ENCODE measurements at places on chromosomes 16 and 17. TPM values are rescaled to one million over a fixed set of nuclear protein-coding genes. Genes with fewer than 3 reads are reported as not detected.

PIPOX gene
- 1.1 TPM for total RNA-seq

GRCh38 chr17:40474419-40475002, 26.9 kb downstream of the TNS4 start:
- DNase-seq: no peak

- DNase-seq: no peak
These were observed 74.5 kb downstream of the KATNIP start for GRCh38 chr16:27624154-27625049.

HOXB1 gene
- total RNA-seq: not detected

GRCh38 chr16:12345349-12345748, 368.8 kb downstream of the SNX29 start:
- no peak for DNase-seq

KRTAP3-2 gene
- total RNA-seq: not detected

GRCh38 chr17:74746376-74746775, 2.1 kb upstream of the NHERF1 start:
- DNase-seq: no peak

DNA sequence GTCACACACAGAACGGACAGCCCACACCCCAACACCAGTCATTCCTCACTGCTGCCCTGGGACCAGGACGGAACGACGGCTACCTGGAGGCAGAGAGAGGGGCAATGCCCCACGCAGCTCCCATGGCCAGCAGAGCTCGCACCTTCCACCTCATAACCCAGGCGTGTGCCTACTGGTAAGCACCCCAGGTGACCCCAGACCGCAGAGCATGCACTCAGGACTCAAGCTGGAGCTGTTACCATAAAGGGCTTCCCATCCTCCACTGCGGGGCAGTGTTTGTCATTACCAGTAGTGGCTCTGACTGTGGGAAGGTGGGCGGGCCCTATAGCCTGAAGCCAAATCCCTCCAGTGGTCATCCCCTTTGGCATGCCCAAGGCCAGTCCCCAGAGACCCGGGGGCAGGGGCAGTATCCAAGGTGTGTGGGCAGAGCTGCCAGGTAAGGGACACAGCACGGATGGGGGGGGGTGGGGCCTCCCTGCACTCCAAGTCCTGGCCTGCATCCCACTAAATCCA, 4.7 kb upstream of the BCAR1 start:
- DNase-seq: no peak

MEFV gene
- not detected for total RNA-seq

DNA sequence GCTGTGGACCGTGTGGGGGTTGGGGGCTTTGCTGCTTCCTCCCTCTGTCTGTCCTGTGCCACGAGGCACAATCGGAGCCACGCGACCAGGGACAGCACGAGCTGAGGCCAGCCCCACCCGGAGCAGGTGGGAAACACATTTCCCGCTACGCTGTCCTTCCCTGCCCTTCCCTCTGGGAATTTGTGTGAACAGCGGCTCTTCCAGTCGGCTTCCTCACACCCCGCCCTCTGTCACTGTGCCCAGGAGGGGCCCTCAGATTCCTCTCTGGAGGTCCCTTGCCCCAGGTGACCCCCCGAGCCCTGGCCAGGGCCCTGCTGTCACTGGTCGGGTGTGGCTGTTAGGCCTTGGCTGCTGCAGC, 19.6 kb downstream of the SPIRE2 start:
- DNase-seq: no peak

KSR1 gene
- 8.9 TPM for total RNA-seq

- no peak for DNase-seq
These were observed 18.3 kb downstream of the TMEM100 start for GRCh38 chr17:55704401-55704800.

- peak; percentile 86 for DNase-seq
These were observed 19.2 kb downstream of the PLXDC1 start for GRCh38 chr17:39132192-39132610.

GRCh38 chr16:49800876-49801275, 55.0 kb downstream of the ZNF423 start:
- DNase-seq: no peak

GRCh38 chr17:62014526-62014925, 50.6 kb downstream of the MED13 start:
- peak; percentile 40 for DNase-seq

DNA sequence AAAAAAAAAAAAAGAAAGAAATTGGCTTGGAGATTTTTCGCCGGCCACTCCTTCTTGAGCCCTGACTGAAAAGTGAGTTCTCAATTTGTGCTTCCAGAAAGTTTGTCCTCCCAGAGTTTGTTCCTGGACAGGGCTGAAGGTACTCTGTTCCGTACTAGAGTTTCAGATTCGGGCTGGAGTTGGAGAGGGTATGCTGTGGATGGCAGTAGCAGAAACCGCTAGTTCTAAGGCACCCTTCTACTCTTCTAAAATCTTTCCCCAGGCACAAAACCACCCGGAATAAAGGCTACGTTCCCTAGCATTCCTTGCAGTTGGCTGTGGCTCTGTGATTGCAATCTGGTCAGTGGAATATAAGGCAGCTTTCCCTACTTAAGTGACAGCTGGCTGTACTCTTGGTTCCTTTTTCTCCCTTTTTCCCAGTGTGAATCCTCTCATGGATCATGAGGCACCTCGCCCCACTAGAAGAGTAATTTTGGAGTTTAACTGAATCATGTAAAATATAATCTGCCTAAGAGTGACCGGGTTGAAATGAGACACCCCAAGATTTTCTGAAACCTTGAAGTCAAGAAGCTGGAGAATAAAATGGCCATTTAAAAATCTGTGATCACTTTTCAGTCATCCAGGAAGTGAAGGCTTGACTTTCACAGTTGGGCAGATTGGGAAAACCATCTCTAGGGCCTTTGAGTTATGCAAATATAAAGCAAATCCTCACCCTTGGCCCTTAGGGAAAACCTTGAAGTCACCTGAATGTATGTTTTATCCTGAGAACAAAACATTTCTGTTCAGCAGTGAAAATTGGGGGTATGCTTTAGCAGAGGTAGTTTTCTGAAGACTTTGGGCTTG, 901 bp upstream of the HEATR6 start:
- no peak for DNase-seq
